Left lung (tissue), 14 donors: ENCODE measurements at places on chromosomes 16 and 17. TPM values are rescaled to one million over a fixed set of nuclear protein-coding genes. Genes with fewer than 3 reads are reported as not detected.

GRCh38 chr17:38554430-38555350 lies 51.1 kb downstream of the SRCIN1 start:
- DNase-seq = no peak

- DNase-seq = no peak
These were observed 48.9 kb downstream of the SMPD3 start for GRCh38 chr16:68399456-68399855.

GRCh38 chr16:68285683-68286082 lies 21.4 kb downstream of the SLC7A6 start:
- no peak for DNase-seq

Gene CACNA1G
- 19.5 TPM for polyA plus RNA-seq

Gene ACBD4
- 12.5 TPM for polyA plus RNA-seq

Gene CCL2
- polyA plus RNA-seq = 55.6 TPM

DNA sequence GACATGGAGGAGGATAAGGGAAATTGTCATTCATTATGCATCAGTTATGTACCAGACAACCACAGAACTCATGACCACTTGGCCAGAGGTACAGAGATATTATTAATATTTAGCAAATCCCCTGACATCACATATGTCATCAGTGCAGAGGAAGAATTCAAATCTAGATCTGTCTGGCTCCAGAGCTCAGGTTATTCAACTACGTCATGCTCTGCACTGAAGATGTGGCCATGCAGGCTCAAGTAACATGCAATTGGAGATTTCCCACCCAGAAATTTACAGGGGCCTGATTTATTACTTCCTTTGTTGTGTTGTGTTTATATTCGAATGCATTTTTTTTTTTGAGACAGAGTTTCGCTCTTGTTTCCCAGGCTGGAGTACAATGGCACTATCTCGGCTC lies 224.3 kb downstream of the HS3ST4 start:
- no peak for DNase-seq

DNA sequence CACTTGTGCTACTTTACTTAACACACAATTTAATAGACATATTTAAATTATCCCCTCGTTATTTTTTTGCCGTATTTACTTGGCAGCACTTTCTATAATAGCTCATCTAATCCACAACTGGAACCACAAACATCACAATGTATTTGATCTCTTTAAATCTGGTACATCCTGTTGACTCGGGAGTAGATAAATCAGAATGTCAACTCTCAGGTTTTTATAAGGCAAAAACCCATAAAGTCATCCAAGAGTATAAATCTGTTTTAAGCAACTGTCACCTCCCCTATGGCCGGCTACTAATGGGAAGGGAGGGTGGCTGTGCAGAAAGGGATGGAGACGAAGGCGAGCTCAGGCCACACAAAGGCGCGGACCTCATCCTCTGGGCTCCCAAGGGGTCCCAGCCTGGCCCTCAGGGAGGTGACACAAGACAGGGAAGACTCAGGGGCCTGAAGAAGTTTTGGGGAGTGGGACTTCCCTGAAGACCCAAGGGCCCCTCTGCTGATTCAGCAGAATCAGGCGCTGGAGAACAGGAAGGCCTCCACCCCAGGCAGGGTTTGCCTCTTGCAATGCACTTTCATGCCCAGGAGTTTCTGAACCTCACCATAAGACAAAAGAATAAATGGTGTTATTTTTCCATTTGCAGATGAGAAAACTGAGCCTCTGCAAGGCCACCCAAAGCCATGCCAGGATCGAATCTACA lies 122.5 kb downstream of the ZNF423 start:
- DNase-seq = peak; percentile 59

Gene HAS3
- polyA plus RNA-seq = 155 TPM

DNA sequence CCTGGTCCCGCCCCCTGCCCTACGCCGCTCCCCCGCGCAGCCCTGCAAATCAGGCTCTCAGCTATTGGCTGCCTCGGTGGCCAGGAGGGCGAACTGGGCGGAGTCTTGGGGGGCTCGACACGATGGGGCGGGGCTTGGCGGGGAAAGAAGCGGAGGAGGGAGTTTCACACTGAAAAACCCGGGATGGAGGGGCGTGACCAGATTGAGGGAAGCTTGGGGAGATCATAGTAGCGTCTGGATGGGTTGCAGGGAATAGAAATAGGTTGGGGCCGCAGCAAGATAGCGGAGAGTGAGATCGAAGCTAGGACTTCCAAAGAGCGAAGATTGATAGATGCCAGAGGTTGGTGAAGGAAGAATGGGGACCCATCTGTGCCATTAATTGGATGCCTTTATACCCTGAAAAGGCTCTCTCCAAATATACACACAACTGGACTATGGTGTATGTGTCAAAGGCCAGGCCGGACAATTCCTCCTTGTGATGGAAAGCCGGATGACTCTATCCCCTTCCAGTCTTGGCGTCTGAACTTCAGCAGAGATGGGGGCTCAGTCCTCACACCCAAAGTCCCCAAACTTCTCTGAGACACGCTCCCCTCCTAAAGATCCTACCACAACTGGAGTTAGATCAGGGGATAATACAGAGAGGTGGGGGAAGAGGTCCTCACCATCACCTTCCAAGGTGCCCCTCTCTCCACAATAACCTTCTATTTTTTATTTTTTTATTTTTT lies 376 bp upstream of the STAC2 start:
- DNase-seq = no peak

DNA sequence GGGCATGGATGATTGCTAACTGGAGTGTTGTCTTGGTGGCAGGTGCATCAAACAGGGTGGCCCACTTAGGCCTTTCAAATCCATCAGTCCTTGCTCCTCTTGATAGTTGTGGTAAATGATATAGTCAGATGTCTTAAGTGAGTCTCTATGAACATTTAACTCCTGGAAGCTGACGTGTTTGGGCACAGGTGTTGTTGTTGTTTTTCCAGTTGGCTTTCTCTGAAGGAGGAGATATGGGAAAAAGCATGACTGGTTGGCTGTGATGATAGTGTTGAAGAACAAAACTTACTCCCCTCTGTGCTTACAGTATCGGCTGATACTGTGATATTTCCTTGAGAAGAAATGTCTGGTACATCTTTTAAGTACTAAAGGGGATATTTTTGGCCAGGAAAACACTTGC lies 18.0 kb downstream of the TNRC6A start:
- DNase-seq = no peak

DNA sequence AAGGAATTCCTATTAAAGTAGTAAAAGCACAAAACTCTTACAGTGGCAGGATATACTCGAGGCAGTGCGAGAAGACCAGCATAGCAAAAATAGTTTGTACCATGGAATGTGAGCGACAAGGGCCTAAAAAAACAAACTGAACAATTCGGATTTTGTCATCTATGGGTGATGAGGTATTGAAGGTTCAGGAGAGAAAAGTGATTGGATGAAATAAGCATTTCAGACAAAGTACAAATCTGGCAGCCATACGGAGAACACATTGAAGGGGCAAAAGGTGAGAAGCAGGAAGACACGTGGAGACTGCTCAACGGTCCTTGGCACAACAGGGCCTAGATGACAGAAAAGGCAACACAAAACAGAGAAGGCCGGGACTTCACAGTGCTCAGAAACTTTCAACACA lies 22.5 kb downstream of the MYH10 start:
- DNase-seq = no peak

Gene ABI3
- 6.5 TPM for polyA plus RNA-seq

DNA sequence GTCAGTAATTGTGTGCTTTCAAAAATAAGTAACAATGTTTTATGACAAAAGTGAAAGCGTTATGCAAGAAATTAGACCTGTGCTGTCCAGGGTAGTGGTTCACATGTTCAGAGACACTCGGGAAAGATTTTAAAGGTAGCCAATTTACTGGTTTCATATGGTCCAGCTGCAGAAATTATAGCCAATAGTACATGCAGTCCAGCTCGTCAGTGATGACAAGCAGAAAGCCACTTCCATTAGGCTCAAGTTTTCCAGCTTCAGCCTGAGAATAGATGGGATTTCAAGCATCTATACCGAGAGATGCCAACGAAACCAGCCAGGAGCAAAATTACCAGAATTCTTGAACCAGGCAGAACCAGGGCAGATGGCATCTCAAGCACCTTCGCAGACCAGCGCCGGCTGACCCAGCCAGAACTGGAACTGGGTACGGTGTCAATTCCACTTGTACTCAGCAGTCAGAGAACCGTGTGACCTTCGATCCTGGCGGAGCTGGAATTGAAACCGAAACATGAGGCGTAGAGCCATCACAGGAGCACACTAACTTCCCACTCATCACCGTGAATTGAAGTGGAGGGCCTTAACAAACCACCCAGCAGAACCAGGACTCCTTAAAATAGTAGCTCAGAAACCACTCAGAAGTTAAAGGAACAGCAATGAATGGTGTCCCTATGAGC lies 207.9 kb upstream of the HSBP1 start:
- no peak for DNase-seq

DNA sequence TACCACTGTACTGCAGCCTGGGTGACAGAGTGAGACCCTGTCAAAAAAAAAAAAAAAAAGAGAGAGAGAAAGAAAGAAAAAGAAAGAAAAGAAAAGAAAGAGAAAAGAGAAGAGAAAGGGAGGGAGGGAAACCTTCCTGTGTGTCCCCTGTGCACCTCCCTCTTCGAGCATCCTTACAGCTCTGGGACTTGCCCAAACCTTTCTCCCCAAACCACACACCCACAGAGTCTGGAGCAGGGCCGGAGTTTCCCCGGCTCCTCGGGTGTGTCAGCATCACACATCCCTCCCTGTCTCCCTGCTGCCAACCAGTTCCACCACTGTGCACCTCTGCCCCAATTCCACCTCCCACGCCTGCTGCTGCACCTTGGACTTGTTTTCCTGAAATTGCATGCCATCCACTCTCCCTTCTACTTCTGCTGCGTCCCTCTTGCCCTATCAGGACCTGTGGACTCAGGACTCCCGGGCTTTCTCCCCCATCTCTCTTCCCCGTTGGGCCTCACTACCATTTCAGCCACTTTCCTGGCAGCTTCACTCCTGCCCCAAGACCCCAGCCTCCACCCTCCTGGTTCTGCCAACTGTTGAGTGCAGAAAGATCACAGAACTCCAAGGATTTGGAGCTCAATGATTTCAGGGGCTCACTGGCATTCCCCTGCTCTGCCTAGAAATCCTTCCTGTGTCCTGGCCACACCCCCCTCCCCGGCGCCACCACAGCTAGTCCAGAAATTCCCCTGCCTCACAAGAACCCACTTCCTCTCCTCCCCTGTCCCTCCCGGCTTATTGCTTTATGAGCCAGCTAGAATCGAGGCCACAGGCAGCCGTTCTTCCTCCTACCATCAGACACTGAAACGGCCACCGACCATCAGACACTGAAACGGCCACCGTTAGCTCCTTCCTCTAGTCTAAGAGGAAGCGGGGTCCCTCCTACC lies 3.7 kb upstream of the CDK3 start:
- DNase-seq = no peak

DNA sequence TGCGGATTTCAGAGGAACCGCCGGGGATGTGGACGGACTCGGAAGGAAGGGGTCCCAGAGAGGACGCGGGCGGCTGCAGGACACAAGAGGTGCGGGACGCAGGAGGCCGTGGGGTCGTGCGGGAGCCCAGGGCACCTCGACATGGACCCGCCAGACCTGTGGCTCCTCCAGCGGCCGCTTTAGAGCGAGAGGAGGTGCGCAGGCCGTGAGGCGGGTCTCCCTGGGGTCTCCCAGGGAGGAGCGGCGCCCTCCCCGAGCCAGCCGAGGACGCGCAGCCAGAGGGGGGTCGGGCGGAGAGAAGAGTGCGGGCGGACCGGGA lies 6.8 kb upstream of the FLYWCH1 start:
- DNase-seq = peak; percentile 50

GRCh38 chr16:68313116-68313515 lies 2.3 kb downstream of the PRMT7 start:
- no peak for DNase-seq

DNA sequence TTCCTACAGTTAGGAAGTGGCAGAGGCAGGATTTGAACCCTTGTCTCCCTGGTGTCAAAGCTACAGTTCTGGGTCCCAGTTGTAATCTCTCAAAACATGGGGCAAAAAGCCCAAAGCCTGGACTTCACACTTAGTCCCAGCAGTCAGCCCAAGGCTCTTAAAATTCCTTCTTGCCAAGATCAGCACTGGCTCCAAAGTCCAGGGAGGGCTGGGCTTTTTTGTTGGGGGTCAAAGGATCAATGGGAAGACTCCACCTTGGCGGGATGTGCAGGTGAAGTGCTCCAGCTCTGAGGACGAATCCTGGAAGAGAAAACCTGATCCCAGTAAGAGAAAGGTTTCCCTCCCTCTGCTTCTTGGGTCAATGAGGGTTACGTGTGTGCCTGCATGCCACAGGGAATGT lies 195.5 kb downstream of the HAPSTR1 start:
- DNase-seq = no peak

Gene HLF
- 5.6 TPM for polyA plus RNA-seq

GRCh38 chr16:58488531-58488930 lies 11.4 kb upstream of the NDRG4 start:
- no peak for DNase-seq

GRCh38 chr16:22123759-22124490 lies 31.6 kb downstream of the VWA3A start:
- no peak for DNase-seq

Gene CDK3
- polyA plus RNA-seq = 21.7 TPM

GRCh38 chr16:12256921-12257320 lies 280.4 kb downstream of the SNX29 start:
- DNase-seq = no peak

- no peak for DNase-seq
These were observed 973.0 kb downstream of the KCNJ2 start for GRCh38 chr17:71142333-71142732.

GRCh38 chr16:84589975-84590719 lies 27.7 kb downstream of the COTL1 start:
- DNase-seq = no peak

Gene TOP3A
- polyA plus RNA-seq = 47.6 TPM

Gene GAN
- 3.5 TPM for polyA plus RNA-seq

DNA sequence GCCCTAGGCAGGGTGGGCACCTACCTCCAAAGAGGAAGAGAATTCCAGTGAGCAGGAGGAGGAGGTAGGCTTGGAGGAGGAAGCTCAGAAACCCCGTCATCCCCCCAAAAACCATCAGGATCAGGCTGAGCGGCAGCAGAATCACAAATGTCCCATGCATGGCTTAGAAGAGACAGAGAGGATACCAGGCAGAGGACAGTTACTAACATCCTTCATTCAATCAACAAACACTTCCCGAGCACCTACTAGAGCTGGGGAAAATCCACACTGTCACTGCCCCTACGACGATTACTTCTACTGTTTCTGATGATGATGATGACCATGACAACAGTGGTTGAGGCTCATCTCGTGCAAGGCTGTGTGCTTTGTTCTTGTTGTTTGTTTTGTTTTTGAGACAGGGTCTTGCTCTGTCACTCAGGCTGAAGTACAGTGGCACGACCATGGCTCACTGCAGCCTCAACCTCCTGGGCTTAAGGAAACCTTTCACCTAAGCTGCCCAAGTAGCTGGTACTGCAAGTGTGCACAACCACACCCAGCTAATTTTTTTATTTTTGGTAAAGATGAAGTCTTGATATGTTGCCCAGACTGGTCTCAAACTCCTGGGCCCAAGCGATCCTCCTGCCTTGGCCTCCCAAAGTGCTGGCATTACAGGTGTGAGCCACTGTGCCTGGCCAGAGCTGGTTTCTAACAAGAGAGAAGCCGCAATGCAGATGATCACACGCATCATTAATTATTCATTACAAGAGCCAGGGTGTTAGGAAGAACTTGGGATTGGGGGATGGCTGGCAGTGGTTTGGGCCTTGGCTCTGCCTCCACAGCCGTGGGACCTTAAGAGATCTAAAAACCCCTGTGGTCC lies 18.0 kb downstream of the TMEM114 start:
- DNase-seq = no peak
